ENCODE measurements at places on chromosomes 4 and X.

- no peak for DNase-seq
Measured at GRCh38 chr4:54571293-54572151, 86.2 kb upstream of the KIT start.

DNA sequence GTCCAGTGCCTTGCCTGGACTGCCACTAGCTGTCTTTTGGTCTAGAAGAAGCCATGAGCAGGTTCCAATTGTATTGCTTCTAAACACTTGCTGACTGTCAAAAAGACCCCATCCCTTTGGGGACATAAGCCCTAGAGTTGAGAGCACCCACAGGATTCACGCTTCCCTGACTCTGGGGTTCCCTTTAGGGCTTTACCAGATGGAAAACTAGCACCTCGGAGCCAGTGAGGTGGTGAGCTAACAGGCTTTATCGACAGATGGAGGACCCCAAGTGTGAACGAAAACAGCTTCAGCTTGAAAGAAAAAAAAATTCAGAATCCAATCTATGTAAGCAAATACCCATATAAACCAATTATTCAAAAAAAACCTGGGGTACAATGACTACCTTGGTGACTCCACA is 90.8 kb downstream of the NAA11 start:
- no peak for DNase-seq

GRCh38 chr4:67575232-67576058 is 16.9 kb downstream of the STAP1 start:
- DNase-seq: no peak

DNA sequence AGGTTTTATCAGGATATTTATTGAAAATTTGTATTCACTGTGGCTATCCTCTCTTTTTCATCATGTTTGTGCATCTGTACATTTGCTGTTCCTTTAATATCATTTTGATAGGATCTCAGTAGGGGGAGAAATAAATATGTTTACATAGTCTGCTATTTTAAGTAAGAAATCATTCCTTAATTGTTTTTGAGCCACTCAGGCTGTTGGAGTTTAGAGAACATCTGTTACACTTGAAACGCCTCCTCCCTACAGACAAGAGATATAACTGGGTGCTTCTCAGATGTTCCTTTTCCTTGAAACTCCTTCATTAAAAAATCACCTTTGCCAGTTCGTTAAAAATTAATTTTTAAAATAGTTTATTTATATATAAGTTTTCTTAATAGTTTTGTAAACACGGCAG is 59.4 kb downstream of the QRFPR start:
- no peak for DNase-seq

- DNase-seq: no peak
Measured at GRCh38 chrX:25646156-25646555, 492.0 kb upstream of the MAGEB18 start.

- no peak for DNase-seq
Measured at GRCh38 chr4:86840858-86841257, 8.3 kb downstream of the SLC10A6 start.

DNA sequence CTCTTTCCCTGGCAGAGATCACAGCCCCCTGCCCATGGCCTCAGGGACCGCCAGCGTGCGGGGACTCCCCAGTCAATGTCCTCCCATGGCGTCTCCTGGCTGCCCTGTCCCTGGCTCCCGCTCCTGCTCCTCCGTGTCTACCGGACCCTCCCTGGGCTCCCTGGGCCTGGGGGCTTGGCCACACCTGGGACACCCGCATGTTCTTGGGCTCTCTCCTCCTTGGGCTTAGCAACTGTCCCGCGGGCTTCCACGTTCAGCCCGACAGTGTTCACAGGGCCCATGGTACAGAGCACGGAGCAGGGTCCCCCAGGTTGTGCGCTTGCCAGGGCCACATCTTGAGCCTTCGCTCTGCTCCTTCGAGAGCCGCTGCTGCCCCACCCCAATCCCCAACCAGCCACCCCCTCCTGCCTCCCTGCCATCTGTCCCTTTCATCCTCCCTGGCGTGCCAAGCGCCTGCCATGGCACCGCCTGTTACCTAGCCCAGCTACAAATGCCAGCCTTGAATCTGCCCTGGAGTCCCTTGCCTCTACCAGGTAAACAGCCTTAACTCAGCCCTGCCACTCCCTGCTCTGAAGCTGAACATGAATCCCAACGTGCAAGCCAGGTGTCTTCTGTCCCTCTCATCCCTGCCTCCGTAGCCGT is 3.9 kb downstream of the AVPR2 start:
- DNase-seq: no peak

DNA sequence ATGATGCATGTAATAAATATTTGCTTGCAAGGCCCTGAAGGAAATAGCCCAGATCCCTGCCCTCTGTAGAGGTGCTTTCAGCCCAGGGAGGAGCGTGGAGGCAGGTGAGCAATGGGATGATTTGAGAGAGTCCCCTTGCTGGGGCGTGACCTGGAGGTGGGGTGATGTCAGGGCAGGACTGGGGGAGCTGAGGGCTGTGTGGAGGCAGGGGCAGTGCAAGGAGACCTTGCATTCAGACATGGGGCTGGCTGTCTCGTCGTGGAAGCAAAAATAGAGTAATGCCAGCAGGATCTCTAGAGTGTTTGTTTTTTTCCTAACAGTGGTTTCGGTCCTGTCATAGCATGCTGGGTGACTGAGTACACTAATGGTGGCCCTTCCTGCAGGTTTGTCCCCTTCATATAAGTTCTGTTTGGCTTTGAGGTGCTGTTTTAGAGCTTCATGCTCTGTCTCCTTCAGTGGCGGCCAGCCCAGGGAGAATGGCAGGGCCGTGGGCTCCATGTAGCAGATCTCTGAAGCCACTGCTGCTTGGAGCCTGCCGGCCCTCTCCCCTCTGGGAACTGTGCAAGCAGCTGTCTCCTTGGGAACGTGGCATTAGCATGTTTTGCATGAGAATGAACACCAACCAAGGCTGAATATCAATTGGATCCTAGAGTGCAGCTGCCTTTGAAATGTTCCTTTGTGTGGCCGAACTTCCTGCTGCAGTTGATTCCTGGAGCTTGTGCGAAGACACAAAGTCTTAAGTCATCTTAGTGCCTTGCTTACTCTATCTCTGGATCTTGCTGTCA is 39.3 kb upstream of the CLDN34 start:
- DNase-seq: no peak

GRCh38 chr4:176380352-176381157 is 60.8 kb downstream of the SPCS3 start:
- no peak for DNase-seq

GRCh38 chr4:183870997-183871396 is 34.1 kb upstream of the STOX2 start:
- no peak for DNase-seq

- DNase-seq: no peak
Measured at GRCh38 chr4:8010618-8011017, 71.0 kb upstream of the AFAP1 start.

DNA sequence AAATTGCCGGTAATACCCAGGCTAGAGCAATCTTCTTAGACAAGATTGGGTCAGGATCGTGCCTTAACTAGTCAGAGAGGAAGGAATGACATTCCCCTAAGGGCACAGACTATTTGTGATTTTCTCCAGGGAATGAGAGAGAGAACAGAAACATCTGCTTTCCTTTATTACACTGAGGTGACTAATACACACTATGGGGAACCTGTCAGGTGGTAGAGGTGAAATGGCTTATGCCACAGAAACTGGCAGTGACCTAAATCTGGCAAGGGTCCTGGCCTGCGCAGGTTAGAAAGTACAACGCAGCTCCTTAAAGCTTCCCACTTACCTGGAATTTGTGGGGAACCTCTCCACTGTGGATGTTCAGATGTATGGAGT is 16.6 kb upstream of the HPGD start:
- DNase-seq: no peak

- no peak for DNase-seq
Measured at GRCh38 chr4:14428125-14428524, 574.2 kb upstream of the CPEB2 start.

DNA sequence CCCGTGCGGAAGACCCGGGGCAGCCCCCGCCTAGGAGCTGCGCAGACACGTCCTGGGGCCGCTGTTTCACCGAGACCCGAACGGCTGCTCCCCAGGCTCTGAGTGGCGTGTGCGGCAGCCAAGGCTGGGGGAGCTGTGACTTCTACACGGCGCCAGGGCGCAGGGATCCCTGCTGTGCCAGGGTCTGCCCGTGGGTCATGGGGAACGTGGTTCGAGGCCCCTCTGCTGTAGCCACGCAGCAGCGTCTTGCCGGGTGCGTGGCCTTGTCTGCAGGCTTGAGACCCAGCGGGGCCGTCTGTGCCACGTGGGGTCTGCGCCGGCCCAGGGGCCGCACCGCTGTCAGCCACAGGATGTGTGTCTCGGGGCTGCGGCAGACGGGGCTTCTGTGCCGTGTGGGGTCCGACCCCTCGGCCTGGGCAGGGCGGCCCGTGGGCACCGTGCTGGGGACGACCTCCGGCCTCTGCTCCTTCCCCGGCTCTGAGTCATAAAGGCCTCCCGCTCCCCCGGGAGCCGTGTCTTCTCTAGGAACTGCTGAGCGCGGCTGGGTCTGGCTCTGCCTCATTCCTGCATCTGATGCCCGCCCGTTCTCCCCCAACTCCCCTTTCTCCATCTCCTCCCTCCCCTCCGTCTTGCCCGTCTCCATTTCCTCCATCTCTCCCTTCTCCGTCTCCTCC is 12.7 kb upstream of the GTPBP6 start:
- DNase-seq: no peak

- DNase-seq: no peak
Measured at GRCh38 chr4:146143888-146144287, 31.6 kb upstream of the LSM6 start.

GRCh38 chr4:173130687-173131086 is 37.9 kb upstream of the GALNT7 start:
- DNase-seq: no peak

GRCh38 chr4:1042352-1043055 is 31.1 kb downstream of the FGFRL1 start:
- no peak for DNase-seq

DNA sequence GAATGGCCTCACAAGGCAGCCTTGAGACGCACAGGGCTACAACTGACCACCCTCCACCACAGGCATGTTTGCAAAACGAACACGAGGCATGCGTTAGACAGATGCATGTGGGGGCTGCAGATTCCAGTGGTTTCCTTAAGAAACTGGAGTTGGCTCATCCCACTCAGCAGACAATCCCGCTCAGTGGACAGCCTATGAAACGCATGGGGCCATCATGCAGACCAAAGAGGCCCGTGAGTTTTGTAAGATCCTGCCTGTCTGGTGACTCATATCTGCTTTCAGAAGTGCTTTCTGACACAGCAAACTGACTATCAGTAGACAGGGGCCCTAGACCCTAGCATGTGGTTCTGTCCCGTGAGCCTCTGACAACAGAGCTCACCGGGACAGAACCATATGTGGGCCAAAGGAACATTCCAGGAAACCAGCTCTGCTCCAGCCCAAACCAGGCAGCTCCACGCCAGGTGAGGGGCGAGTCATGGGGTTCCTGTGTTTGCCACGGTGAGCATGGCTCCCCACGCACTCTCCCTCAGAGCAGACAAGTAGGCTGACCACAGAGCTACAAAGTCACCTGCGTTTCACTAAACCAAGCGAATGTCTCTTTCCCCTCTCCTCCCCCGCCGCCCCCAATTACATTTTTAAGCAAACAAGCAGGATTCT is 74.4 kb downstream of the MTMR1 start:
- no peak for DNase-seq

DNA sequence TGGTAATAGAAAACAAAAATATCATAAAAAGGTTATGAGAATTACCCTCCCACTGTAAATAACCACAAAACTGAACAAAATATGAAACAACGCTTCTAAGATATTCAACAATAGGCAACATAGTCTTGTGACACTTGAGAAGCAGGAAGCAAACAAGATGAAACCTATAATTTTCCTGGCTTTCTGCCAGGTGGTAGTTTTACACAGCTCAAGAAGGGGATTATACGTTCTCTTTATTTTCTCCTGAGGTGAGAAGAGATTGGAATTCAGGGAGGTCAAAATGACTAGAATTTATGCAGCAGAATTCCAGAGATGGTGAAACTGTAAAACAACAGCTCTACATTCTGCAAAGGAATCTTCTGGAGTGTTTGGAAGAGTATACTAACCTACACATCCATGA is 186.0 kb downstream of the HHIP start:
- no peak for DNase-seq

- no peak for DNase-seq
Measured at GRCh38 chr4:136687118-136687517, 845.2 kb downstream of the PCDH18 start.

DNA sequence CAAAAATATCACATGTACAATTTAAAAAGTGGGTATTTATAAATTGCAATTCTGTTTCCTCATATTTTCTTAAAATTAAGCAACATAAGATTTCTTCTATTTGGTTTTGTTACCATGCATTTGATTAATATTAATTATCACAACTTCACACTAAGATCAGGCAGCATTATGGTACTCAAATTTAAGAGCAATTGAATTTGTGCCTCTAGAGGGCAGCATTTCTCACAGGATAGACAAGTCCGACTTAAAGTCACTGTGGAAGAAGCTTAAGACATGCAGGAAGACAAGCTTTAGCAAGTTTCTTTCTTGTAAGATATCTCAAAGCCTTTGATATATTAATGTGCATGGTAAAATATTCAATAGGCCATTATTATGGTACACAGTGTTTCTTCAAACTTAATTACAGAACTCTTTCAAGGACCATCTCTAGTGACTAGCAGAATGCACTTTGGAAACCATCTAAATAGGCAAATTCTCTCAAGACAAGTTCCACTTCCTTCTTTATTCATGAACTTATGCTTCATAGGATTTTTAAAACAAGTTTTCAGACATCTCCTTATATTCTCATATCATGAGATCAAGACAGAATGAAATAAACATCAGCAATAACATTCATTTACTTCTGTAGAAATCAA is 35.0 kb downstream of the FBXW7 start:
- DNase-seq: peak; percentile 13

- peak; percentile 13 for DNase-seq
Measured at GRCh38 chr4:99405433-99406115, 29.6 kb downstream of the ADH7 start.

DNA sequence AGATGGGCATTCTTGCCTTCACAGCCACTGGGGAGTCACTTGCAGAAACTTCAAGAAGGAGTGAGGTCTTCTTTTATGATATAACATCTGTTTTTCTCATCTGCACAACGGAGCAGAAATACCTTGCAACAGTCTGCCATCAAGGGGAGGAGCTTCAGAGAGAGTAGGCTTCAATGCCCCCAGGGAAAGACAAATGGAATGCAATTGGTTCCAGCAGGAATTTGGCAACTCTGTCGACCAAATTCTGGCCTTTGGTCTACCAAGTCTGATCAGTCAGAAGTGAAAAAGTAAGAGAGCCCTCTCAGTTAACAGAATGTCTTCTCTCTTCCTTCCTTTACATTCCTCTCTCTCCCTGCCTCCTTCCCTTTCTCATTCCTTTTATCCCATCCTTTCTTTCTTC is 229.3 kb downstream of the IDS start:
- no peak for DNase-seq

- no peak for DNase-seq
Measured at GRCh38 chr4:100811046-100811445, 293.2 kb upstream of the EMCN start.

DNA sequence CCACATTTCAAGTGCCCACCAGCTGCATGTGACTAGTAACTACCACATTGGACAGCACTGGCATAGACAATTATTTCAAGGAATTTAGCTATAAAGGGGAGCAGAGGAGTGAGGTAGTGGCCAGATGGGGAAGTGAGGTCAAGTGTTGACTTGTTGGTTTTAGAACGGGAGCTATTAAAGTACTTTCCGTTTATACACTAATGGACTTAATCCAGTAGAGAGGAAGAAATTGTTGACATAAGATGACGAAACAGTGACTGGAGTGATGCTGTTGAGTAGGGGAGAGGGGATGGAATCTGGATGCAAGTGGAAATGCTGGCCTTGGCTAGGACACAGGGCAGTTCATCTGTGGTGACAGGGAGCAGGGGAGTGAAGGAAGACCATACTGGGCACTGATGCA is 154.4 kb downstream of the AMMECR1 start:
- DNase-seq: no peak

Data from activated T-helper 1 cell treated with anti-CD3 and anti-CD28 coated beads, Interleukin-2, amount 50 U/mL, for 16 hours (primary cell).